ENCODE measurements at places on chromosomes 13 and 19.

DNA sequence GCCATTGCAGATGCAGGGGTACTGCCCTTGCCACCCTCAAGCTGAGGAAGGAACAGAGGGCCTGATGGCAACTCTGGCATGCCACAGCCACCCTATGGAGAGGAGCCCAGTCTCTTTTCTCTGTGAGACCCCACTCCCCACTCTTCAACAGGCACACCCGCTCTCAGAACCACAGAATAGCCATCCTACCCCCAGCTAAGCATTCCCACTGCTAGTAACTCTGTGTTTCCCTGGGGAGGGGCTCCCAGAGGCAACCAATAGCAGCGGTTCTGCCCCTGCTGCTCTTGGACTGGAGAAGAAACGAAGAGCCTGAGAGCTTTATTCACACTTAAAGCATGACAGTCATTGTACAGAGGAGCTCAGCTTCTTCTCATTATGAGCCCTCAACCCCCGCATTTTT, 49.3 kb downstream of the UBL3 start:
- no peak for DNase-seq

DNA sequence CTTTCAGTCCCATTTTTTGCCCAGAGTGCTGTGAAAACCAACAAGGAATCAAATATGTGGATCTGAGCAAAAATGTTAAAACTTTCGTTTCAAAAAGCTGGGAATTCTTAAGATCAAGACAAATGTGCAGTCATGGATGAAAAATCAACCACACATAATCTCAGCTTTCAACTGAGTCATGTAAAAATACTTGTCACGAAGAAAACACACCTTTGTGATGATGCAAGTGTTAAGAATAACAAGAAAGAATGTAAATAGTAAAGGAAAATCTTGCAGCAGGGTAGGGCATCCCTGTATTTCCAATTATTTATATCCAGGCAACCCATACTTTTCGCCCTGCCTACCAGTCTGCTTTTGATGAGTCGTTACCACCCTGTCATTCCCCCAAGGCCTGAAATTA, 27.4 kb upstream of the DCLK1 start:
- DNase-seq: no peak

- DNase-seq: no peak
These were observed 157.6 kb upstream of the OBI1 start for GRCh38 chr13:78816592-78816991.

- DNase-seq: no peak
These were observed 814 bp downstream of the NBEA start for GRCh38 chr13:34942732-34943435.

GRCh38 chr13:32136061-32136460, 104.5 kb downstream of the FRY start:
- no peak for DNase-seq

- DNase-seq: no peak
These were observed 4.5 kb downstream of the CCNA1 start for GRCh38 chr13:36436811-36437210.

DNA sequence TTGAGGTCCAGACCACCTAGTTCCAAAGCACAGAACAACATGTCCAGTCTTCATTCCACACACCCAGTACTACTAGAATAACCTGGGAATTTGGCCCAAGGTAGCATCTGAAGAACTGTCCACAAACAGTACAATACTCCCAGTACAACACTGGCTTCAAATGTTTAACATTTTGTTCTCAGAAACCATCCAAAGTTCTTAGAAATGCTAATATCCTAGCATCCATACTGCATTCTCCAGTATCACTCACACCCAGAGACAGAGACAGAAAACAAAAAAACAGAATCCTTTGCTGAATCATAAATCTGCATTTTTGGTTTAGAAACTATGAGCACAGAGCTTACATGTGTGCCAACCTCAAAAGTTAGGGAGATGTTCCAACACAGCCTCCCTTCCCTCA, 490.8 kb downstream of the FOXO1 start:
- DNase-seq: no peak

- DNase-seq: no peak
These were observed 42.5 kb downstream of the SYDE1 start for GRCh38 chr19:15149737-15150136.

DNA sequence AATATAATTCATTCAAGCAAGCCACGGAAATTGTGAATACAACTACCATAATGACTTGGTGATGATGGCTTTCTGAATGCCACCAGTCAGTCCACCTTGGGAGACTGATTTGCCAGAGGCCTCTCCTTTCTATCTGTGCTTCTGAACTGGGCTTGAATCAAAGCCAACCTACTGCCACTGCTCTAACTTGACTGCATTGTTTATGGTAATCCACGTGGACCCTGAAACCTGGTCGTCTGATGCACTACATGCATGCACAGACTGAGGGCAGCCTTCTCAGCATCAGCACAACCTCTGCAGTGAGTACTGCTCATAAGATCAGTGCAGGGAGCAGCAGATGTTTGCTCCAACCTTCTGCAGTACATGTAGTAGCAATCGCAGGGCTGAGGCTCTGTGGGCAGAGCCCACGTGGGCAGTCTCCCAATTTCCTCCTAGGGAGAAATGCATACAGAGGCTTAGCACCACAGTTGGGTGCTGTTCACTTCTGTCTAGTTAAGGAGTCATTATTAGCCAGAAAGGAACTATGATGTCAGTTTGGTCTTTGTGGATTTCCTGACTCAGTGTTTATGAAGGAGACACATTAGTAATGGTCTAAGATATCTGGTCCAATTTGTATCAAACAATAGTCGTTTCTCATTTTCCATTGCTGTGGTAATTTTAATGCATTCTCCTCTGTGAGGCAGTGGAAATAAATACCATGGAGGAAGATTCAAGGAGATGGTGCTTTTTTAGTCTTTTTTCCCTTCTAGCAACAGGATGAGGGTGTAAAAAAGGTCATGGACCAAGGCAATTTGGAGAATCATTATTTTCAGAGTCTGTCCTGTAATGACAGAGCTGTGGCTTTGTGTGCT, 82.5 kb downstream of the AKAP11 start:
- peak; percentile 29 for DNase-seq

Measured in kidney capillary endothelial cell (primary cell).